Chondrocyte (in vitro differentiated cells): ENCODE measurements at places on chromosomes 6 and 20.

GRCh38 chr6:64672651-64673050, 1034.4 kb downstream of the EYS start:
- H3K4me1 ChIP-seq: peaks cover 21% of the 10 kb centered on the region
- no peaks in the 10 kb centered on the region for H3K36me3 ChIP-seq
- H3K27ac ChIP-seq: peak overlapping the region; percentile 55
- no peak overlapping the region for H3K4me3 ChIP-seq
- no peak for DNase-seq

DNA sequence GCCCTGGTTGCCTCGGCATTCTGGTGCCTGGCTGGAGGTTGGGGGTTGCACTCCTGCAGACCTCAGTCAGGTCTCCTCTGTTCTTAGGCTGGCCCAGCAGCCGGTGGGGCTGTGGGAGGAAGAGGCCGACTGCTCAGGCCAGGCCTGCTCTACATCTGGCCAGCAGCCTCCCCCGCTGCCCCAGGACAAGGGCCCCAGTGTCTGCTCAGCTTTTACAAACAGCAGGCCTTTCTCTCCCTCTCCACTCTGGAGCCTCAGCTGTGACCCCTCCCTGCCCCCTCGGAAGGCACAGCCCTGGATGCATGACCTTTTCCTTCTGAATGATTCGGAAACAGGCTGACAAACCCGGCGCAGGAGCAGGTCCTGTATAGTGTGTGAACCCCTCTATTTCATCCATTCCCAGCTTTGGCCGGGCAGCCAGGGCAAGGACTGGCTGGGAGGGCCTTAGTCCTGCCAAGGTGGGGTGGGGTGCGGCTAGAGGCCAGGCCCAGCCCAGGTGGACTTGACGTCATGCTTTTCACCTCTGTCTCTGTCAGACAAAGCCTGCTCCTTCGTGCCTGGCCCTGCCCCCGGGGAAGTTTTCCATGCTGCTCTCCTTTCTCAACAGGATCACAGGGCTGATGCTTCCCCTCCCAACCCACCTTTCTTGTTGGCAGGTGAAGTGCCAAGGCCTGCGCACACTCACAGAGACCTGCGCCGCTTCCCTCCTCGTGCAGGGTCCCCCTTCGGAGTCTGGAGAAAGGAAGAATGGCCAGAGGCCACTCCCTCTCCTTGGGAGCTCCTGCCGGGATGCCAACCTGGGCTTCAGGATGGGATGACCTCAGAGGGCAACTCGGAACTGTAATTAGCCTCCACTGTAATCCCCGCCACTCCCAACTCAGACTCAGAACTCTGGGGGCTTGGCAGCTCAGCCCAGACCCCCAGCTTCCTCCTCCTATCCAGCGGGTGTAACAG, 10.1 kb upstream of the ITPR3 start:
- DNase-seq: no peak
- H3K27me3 ChIP-seq: no peaks in the 10 kb centered on the region
- H3K27ac ChIP-seq: no peak overlapping the region
- H3K4me1 ChIP-seq: peaks cover 35% of the 10 kb centered on the region
- no peaks in the 10 kb centered on the region for H3K36me3 ChIP-seq

DNA sequence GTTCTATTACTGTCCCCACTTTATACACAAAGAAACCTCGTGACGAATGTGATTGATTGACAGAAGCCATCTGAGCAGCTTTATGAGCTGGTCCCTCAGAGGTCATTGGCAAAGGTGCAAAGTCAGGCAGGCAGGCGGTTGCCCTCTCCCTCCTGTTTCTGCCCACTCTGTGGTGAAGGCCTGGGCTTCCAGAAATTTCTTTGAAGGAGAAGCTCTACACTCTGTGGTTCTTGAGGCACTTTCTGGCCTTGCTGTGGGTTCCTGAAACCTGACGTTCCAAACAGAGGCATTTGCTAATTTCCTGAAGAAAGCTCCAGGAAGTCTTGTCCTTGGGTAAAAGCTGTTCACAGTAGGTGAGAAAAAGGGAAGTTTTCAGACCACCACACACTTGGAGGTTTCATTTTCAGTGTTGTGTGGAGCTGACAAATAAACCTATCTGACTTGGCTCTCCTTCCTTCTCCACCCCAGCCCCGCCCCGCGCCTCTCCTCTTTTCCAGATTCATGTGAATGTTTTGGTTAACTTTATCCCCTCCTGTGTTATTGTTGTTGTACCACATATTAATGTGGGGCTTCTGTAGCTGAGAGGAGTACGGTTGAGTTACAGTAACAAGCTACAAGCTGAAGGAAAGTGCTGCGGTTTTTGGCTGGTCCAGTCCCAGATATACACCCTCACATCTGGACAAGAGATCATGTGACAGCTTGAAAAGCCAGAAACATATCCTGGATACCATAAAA, 274.1 kb downstream of the CLIC5 start:
- H3K27me3 ChIP-seq: no peaks in the 10 kb centered on the region
- peaks cover 12% of the 10 kb centered on the region for H3K4me1 ChIP-seq
- no peak for DNase-seq
- H3K36me3 ChIP-seq: no peaks in the 10 kb centered on the region

GRCh38 chr6:112413780-112414179, 66.7 kb downstream of the RFPL4B start:
- H3K27me3 ChIP-seq: no peaks in the 10 kb centered on the region
- H3K36me3 ChIP-seq: no peaks in the 10 kb centered on the region
- peaks cover 10% of the 10 kb centered on the region for H3K4me1 ChIP-seq
- H3K4me3 ChIP-seq: no peak overlapping the region

GRCh38 chr20:48625136-48625900, 202.5 kb downstream of the PREX1 start:
- H3K36me3 ChIP-seq: no peaks in the 10 kb centered on the region
- H3K4me3 ChIP-seq: no peak overlapping the region
- no peaks in the 10 kb centered on the region for H3K27me3 ChIP-seq
- peaks cover 20% of the 10 kb centered on the region for H3K4me1 ChIP-seq
- DNase-seq: peak; percentile 82
- H3K27ac ChIP-seq: no peak overlapping the region

DNA sequence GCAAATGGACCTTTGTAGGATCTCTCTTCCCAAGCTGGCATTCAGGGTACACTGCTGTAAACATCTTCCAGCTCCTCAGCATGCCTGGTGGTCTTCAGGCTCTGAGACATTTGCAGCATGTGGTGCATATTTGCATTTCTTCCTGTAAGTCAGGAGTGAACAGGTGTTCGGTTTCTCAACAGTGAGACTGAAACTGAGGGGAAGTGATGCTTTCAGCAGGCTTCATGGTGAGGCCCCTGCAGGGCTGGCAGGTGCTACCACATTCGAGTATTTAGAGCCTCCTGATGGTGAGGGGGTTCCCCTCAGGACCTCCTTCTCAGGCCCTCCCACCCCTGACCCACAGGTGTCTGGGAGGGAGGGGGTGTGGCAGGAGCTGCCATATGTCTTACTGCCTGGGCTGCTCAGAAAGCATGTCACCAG, 15.1 kb downstream of the MYBL2 start:
- DNase-seq: no peak
- no peak overlapping the region for H3K27ac ChIP-seq
- no peak overlapping the region for H3K4me3 ChIP-seq
- H3K27me3 ChIP-seq: no peaks in the 10 kb centered on the region
- no peaks in the 10 kb centered on the region for H3K4me1 ChIP-seq

- no peak overlapping the region for H3K27ac ChIP-seq
- H3K4me3 ChIP-seq: no peak overlapping the region
These were observed 555.5 kb upstream of the MARCKS start for GRCh38 chr6:113301651-113302050.

- H3K27ac ChIP-seq: peak overlapping the region; percentile 93
- no peak for DNase-seq
- H3K36me3 ChIP-seq: no peaks in the 10 kb centered on the region
- H3K27me3 ChIP-seq: no peaks in the 10 kb centered on the region
These were observed 54.7 kb upstream of the HFE start for GRCh38 chr6:26032340-26033084.

GRCh38 chr6:90818163-90818562, 231.3 kb upstream of the MAP3K7 start:
- no peaks in the 10 kb centered on the region for H3K4me1 ChIP-seq
- H3K27me3 ChIP-seq: peaks cover 3% of the 10 kb centered on the region

DNA sequence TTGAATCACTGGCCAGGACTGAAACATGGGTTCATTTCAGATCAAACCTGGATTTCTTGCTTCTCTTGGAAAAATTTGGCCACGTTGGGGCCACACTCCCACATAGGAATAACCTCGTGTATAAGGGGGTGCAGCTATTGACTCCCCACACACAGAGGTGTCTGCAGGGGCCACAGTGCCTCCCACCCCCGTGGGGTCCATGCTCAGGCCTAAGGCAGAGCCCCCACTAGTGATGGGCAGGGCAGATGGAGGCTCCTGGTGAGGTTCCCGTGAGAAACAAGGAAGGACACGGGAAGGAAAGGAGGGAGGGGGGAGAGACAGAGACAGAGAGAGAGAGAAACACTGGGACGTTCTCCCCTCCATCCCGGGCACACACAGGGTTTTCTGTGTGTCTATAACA, 230.5 kb downstream of the ERMARD start:
- peaks cover 37% of the 10 kb centered on the region for H3K27me3 ChIP-seq
- H3K27ac ChIP-seq: no peak overlapping the region
- H3K36me3 ChIP-seq: no peaks in the 10 kb centered on the region
- no peak overlapping the region for H3K4me3 ChIP-seq
- no peak for DNase-seq

DNA sequence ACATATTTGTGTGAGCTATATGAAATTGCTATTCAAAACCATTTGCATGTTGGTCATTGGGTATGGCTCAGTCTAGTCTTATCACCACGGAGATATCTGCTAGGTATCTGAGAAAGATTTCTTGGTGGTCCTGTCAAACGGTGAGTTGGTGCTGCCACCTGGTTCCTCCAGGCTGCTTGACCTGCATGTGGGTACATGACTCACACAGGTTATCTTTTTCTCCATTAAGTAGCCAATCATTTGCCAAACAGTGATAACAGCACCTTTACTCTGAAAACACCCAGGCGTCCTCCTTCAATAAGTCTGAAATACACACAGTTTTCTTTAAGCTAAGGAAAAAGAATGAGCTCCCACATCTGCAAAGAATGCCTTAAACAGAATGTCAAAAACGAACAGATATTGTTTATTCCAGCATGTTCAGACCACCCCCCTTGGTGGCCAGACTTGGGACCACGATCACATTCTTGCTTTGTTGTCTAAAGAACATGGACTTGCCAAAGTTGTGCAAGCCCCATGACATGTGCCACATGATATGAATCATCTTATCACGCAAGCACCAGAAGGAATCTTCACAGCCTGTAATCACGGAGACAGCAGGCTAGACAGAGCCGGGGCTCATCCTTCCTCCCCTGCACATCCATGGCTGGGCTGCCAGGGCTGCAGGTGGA, 200.7 kb upstream of the THBS2 start:
- peaks cover 2% of the 10 kb centered on the region for H3K36me3 ChIP-seq
- no peak overlapping the region for H3K27ac ChIP-seq
- H3K27me3 ChIP-seq: no peaks in the 10 kb centered on the region
- no peak overlapping the region for H3K4me3 ChIP-seq
- H3K4me1 ChIP-seq: peaks cover 16% of the 10 kb centered on the region

DNA sequence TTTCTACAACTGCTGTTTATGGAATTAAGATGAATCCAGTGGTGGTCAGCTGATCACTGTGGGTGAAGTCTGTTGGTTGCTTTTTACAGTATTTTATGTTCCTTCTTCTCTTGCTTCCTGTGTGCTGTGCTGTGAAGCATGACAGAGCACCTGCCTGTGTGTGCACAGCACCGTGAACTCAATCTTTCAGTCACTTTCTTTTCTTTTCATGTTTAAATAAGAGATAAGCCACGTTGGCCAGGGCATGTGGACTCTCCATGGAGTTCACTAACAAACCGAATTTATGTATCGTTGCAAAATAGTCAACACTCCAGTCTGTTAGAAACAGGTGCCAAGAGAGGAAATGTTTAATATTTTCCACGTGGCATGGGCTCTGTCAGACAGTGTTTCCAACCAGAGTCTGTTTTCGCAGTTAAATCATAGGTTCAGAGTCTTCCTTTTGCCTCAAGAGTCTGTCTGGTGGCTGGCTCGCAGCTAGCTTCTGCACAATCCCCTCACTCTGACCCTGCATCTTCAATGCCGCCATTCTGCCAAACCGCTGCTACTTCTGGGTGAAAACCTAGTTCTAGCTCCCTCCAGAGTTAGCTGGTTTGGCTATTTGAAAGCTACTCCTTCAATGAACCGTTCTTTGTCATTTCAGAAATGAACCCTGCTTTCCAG, 73.2 kb downstream of the QRSL1 start:
- peaks cover 46% of the 10 kb centered on the region for H3K27me3 ChIP-seq
- no peak overlapping the region for H3K27ac ChIP-seq
- H3K4me1 ChIP-seq: no peaks in the 10 kb centered on the region
- DNase-seq: no peak
- peaks cover 1% of the 10 kb centered on the region for H3K36me3 ChIP-seq
- no peak overlapping the region for H3K4me3 ChIP-seq

DNA sequence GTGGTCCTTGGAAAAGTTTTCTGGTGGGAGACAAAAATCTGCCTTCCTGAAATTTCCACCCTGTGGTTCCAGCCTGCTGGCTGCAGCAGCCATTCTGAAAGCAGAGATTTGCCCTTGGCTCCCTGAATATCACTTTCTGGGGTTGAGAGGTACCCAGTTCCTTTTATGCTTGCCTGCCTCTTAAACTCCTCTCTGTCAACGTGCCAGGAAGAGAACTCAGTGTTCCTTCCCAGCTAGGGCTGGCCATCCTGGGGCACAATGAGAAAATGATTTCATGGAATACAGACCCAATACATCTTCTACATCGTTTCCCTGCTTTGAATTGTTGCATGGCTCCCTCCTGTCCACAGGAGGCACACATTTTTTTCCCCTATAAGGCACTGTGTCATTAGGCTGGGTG, 1.6 kb upstream of the DSN1 start:
- peaks cover 23% of the 10 kb centered on the region for H3K4me1 ChIP-seq
- H3K27ac ChIP-seq: peak overlapping the region; percentile 100
- no peak overlapping the region for H3K4me3 ChIP-seq

DNA sequence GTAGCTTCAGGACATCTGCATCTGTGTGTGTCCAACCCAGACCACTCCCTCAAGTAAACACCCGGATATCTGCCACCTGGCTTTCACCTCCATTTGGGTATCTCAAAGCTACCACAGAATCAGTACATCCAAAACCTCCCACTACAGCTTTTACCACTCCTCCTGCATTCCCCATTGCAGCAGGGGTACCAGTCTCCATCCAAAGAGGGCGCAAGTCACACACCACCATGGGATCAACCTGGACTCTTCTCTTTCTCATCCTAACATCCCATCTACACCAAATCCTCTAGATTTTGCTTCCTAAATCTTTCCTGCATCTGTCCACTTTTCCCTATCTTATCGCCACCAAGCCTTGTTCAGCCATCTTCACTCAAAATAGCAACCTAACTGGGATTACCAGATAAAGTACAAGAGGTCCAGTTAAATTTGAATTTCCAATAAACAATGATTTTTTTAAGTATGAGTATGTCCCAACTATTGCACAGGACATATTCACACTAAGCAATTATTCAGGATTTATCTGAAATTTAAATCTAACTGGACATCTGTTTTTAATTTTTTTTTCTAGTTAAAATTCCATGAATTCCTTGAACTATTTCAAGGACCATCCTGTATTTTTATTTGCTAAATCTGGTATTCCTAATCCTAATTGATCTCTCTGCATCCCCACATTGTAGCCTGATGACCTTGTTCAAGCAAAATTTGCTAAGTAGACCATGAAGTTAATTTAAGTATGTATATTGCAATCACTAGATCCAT, 164.3 kb upstream of the MLN start:
- peaks cover 4% of the 10 kb centered on the region for H3K36me3 ChIP-seq
- no peak overlapping the region for H3K4me3 ChIP-seq
- no peak overlapping the region for H3K27ac ChIP-seq
- DNase-seq: peak; percentile 2
- H3K27me3 ChIP-seq: peaks cover 45% of the 10 kb centered on the region
